Activated T-cell treated with anti-CD3 and anti-CD28 coated beads for 1 hour (primary cell): ENCODE measurements at places on chromosomes 3 and 15.

GRCh38 chr15:31062310-31062847, 39.1 kb downstream of the TRPM1 start:
- no peak for DNase-seq

- no peak for DNase-seq
Measured at GRCh38 chr3:123733341-123733740, 148.5 kb upstream of the HACD2 start.

DNA sequence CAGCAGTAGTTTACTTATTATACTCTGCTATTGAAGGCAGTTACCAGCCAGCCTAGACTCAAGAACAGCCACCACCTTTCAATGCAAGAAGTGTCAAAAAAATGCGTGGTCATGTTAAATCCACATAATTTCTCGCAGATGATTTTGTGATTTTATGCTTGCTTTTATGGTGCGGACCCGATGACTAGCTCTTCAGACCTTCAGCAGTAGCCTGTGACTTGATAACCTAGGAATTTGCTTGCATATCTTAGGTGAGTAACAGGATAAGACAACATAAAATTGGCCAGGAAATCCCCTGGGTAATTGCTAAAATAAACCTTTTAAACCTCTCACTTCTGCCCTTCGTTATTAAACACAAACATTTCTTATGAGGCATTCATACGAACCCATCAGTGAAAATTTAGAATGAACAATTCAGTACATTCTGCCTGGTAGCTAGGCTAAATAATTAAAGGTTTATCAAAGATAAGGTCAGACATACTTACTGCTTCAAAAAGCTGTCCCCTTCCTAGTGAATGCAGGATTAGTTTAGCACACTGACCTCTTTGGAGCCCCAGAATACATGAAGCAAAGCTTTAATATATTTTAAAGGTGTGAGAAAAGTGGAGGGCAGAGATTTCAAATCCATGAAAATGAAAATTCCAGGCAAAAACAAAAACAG, 798.8 kb downstream of the OTOL1 start:
- DNase-seq = no peak

DNA sequence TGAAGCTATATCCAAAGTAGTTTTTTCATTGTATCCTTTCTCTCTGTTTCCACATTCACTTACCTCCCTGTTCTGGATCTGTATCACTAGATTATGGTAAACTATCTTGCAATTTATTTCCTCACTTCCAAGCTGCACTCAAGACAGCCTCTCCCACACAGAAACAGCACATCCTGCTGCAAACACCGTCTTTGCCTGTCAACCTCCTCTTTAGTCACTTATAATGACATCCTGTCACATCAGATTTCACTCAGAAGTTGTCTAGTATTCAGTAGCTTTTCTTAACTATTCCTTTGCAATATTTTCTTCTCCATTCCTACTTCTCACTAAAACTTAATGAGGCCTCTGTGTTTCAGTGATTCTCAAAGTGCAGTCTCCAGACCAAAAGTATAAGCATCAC, 490.8 kb downstream of the IGSF11 start:
- no peak for DNase-seq
